COLO829 (cell line): ENCODE measurements at places on chromosomes 4 and X.

DNA sequence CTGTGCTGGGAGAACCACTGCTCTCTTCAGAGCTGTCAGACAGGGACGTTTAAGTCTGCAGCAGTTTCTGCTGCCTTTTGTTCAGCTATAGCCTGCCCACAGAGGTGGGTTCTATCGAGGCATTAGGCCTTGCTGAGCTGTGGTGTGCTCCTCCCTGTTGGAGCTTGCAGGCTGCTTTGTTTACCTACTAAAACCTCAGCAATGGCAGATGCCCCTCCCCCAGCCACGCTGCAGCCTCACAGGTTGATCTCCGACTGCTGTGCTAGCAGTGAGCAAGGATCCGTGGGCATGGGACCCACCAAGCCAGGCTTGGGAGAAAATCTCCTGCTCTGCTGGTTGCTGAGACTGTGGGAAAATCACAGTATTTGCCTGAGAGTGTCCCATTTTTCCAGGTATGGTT is 133.8 kb upstream of the UBQLN2 start:
- no peak for DNase-seq

- DNase-seq, result peak; percentile 48
Observed at GRCh38 chr4:174154215-174154854, 129.1 kb downstream of the FBXO8 start.

DNA sequence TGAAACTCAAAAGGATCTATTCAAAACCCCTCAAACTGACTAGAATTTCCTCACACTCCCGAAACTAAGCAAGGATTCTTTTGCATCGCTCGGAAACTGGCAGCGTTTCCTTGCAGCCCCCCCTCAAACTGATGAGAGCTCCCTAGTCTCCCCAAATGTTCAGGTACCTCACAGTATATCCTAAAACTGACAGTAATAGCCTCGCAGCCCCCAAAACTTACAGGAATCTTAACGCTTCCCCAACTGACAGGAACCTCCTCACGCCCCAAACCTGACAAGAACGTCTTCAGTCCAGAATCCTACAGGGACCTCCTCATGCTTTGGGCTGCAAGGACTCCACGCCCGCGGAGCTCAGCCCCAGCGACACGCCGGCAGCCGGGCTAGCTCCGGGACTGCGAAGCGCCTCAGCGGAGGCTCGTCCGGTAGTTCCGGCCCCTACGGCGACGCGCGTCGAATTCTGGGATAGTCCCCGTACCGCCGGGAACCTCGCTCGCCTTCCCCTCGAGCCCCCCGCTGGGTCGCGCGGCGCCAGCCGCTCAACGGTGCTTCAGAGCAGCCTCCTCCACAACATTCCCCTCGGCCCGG is 640 bp downstream of the PHF8 start:
- DNase-seq, result no peak

DNA sequence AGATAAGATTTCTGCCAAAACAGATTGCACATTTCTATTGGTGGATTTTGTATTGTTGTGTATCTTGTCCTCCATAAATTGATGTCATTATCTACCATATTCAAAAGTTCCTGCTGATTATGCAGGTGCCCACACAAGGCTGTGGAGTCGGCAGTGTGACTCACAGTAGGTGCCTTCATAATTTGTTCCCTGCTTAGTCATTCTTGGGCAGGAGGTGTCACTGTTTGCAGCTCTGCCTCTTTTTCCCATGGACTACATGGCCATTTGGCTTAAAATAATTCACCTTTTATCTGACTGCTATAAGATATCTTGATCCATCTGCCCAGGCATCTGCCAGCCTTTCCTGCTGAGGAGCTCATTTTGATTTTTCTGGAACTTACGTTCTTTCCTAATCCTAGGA is 33.6 kb upstream of the ENPEP start:
- DNase-seq, result no peak

DNA sequence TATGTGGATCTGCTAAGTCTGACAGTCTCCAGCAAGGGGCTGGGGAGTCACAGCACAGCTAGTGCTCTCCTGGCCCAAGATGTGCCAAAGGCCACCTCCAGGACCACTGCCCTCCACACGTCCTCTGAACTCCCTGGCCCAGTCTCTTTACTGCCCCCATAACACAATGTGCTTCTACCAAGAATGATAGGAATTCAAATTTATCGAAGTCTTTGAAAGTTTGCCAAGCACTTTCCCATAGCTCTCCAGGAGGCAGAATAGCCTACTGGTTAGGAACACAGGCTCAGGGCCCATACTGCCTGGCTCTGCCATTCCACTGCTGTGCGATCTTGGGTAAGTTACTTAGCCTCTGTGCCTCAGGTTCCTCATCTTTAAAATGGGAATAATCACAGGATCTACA is 86.7 kb downstream of the NHSL2 start:
- DNase-seq, result no peak

DNA sequence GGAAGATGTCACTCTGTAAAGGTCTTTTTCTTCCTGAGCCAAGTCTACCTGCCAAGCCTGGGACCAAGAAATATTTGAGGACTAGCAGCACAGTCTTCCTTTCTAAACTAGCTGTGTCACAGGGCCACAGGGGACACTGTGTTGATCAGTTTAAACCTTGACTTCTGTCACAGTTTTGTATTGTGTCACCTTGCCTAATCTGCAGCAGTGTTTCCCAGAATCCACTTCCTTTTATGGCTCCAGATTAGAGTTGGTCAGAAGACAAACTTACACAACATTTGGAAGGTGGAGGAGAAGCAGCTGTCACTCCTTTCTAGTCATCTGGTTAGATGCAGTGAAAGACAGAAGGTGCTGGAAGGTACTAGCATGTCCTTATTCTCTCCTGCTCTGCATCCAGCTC is 143.1 kb upstream of the BCOR start:
- no peak for DNase-seq

DNA sequence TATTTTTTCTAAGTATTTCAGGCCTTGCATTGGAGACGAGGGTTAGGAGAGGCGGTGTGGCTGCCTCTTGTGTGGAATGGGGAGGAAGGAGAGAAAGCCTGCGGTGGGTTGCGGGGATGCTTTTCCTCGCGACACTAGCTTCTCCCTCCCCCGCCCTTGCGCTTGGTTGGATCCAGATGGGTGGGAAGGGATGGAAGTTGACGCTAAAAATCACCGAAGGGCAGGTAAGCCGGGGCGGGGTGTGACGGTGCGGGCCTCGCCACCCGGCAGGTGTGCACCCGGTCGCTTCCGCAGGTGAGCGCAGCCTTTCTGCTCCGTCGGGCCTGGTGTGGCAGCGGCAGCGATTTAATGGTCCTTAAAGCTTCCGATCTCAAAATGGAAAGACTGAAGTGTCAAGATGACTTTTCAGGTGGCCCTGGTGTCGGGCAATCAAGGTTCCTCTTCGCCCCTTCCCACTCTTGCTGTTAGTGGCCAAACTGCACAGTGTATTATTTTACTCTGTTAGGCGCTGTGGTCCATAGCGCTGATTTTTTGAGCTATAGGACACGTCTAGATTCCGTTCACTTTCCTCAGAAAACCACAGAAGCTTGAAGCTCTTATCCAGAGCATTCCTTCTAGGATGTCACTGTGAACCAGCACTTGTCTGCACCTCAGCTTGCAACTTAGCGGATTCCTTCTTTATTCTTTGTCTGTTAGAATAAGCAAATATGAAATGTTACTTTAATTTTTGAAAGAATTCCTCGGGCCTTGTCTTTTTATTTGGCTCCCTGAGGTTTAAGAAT is 765 bp downstream of the ENOPH1 start:
- no peak for DNase-seq

DNA sequence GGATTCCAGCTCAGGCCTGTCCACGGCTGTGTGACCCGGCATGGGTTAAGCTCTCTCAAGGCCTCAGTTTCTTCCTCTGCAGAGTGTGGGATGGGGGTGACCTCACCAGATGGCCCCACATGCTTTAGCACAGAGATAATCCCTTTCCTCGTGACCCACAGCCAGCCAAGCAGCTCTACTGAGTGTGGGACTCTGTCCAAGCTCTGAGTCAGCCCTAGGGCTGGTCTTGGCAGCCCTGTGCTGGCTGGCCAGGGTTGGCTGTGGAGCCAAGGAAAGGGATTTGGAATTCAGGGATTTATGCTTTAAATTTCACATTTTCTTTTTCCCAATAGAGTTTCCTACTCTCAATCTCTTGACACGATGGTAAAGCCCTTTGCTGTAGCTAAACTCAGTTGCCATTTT is 19.7 kb upstream of the SPON2 start:
- DNase-seq, result peak; percentile 88

- no peak for DNase-seq
Observed at GRCh38 chr4:95705323-95705722, 134.6 kb upstream of the PDHA2 start.

GRCh38 chr4:163556177-163556576 is 61.7 kb downstream of the TMA16 start:
- DNase-seq, result peak; percentile 27

- DNase-seq, result no peak
Observed at GRCh38 chrX:34584781-34585180, 72.3 kb downstream of the TMEM47 start.

DNA sequence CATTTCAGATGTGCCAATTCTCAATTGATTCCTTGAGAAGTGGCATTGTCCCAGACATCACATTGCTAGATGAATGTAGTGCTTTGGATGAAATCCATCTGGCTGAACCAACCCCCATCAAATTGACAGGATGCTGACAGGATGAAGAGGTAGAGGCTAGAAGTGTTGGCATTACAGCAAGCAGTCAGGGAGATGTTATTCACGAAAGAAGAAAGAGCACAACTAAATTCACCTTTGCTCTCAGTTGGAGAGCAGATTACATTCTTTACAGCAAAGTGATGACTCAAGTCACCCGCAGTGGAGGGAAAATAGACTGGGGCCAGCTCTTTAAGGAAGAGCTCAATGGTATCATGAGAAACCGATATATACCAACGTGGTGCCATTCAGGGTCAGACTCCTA is 259.6 kb downstream of the C4orf33 start:
- DNase-seq, result no peak

DNA sequence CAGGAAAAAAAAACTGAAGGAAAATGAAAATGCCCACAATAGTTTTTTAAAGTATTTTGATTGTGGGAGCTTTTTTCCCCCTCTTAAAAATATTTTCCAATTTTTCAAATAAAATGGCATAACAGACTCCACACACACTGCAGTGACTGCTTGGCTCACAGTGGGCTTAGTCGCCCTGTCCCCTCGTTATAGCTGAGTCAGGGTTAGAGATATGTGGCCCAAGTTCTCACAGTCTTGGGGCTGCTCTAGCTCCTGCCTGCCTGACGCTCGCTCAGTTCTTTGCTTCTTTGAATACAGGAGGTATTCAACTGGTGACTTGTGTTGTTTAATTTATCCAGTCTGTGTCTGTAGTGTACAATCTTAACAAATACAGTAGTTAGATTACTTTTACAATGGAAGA is 47.7 kb downstream of the BEND2 start:
- no peak for DNase-seq

- DNase-seq, result no peak
Observed at GRCh38 chrX:53746718-53747117, 60.2 kb upstream of the HUWE1 start.

DNA sequence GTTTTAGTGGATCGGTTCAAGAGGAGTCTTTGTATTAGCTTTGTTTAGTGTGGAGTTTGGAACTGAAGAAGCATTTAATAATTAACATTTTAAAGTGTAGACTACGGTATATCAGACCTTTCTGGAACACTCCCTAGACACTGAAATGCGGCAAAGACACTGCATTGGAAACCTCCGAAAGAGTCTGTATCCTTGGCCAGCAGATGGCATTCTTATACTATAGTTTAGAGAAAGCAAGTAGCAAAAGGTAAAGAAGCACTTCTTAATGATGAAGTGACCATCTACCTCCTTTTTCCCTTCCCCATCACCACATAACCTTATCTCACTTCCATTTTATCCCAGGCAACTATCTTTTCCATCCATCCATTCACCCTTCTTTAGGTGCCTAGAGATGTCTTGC is 7.6 kb downstream of the FABP2 start:
- peak; percentile 45 for DNase-seq

GRCh38 chr4:79425586-79425985 is 17.6 kb upstream of the GK2 start:
- DNase-seq, result no peak

DNA sequence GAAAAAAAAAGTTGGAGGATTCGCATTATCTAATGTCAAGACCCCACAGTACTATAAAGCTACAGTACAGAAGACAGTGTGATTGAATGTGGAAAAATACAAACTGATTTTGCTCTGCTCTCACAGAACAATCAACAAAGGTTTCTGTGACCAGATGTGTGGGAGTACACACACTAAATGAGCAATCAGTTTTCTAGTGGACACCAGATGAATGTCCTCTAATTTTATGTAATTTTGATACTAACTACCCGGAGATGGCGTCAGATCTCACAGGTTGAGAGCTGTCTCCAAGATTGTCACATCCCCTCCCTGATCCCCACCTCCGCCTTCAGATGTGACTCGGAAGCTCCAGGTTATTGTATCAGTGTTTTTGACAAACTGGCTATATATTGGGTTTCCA is 81.9 kb upstream of the HUWE1 start:
- peak; percentile 13 for DNase-seq

DNA sequence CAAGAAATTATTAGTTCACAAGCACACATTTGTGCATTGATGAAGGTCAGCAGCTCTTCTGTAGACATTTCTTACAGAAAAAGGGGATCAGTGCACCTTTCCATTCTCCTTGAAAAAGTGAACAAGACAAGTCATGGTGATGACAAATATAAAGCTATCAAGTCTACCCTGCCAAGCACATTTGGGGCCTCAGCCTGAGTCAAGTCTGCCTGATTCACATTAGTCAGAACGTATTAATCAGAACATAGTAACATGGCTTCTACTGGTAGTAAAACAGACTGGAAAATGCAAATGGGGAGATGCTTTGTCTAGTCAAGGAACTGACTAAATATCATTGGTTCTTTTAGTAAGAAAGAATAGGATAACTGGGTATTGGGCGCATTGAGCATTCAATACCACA is 2305.1 kb downstream of the PCDH7 start:
- no peak for DNase-seq

GRCh38 chr4:128770807-128771206 is 38.7 kb upstream of the JADE1 start:
- no peak for DNase-seq

DNA sequence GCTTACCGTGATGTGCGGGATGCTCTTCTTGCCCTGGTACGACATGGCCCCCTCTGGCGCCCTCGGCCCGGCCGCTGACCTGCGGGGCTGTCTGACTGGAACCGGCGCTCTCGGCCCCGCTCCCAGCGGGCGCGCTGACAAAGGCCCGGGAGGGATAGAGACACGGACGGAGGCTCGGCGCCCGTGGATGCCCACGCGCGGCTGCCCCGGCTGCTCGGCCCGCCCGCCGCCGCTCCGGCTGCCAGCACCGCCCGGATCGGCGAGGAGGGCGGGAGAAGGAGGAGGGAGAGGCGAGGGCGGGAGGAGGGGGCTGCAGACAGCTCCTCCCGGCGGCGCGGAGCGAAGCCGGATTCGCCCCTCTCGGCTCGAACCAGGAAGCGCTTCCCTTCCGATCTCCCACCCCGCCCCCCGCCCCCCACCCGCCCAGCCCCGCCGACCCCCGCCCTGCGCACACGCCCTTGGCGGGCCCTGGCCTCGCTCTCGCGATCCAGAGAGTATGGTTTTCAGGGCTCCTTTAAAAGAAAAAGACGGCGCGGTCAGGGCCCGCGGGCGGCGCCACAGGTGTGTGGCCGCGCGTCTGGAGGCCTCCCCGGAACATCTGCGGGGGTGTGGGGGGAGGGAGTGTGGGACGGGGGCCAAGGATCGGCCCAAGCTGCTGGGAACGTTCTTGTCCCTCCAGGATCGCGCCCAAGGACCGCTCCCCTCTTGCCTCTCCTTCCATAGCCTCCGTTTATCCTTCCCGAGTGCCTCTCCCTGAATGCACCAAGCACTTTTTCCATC is 4.5 kb downstream of the CRMP1 start:
- no peak for DNase-seq
